Endodermal cell (in vitro differentiated cells): ENCODE measurements at places on chromosomes 7 and 10.

- H3K27me3 ChIP-seq, result no peaks in the 10 kb centered on the region
- H3K36me3 ChIP-seq, result no peaks in the 10 kb centered on the region
- H3K4me1 ChIP-seq, result no peaks in the 10 kb centered on the region
- H3K4me3 ChIP-seq, result no peak overlapping the region
- H3K27ac ChIP-seq, result no peak overlapping the region
- DNase-seq, result no peak
Observed at GRCh38 chr10:130559547-130559880, 423.3 kb downstream of the GLRX3 start.

DNA sequence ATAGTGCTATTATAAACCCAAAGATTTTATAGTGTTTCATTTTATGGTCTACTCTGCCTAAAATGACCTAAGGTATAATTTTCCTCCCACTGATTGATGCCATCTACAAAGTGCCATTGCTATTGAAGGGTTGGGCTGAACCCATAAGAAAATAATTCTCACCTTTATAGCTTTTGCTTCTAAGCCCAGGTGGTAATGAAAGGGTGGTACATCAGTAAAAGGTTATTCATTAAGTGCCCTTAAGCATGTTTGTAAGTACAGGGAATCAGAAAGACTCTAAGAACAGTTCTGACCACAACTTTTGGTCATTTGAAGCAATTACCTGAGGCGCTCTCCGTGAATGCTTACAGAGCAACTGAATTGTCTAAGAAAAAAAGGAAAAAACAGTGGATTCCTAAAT, 1247.3 kb downstream of the NXPH1 start:
- DNase-seq, result no peak
- no peak overlapping the region for H3K27ac ChIP-seq
- H3K4me3 ChIP-seq, result no peak overlapping the region
- no peaks in the 10 kb centered on the region for H3K4me1 ChIP-seq
- H3K27me3 ChIP-seq, result no peaks in the 10 kb centered on the region
- no peaks in the 10 kb centered on the region for H3K36me3 ChIP-seq

GRCh38 chr7:139838876-139839275, 9.8 kb downstream of the TBXAS1 start:
- H3K36me3 ChIP-seq, result no peaks in the 10 kb centered on the region
- H3K27ac ChIP-seq, result peak overlapping the region; percentile 15
- peaks cover 9% of the 10 kb centered on the region for H3K4me1 ChIP-seq
- DNase-seq, result no peak
- H3K4me3 ChIP-seq, result peak overlapping the region; percentile 48

DNA sequence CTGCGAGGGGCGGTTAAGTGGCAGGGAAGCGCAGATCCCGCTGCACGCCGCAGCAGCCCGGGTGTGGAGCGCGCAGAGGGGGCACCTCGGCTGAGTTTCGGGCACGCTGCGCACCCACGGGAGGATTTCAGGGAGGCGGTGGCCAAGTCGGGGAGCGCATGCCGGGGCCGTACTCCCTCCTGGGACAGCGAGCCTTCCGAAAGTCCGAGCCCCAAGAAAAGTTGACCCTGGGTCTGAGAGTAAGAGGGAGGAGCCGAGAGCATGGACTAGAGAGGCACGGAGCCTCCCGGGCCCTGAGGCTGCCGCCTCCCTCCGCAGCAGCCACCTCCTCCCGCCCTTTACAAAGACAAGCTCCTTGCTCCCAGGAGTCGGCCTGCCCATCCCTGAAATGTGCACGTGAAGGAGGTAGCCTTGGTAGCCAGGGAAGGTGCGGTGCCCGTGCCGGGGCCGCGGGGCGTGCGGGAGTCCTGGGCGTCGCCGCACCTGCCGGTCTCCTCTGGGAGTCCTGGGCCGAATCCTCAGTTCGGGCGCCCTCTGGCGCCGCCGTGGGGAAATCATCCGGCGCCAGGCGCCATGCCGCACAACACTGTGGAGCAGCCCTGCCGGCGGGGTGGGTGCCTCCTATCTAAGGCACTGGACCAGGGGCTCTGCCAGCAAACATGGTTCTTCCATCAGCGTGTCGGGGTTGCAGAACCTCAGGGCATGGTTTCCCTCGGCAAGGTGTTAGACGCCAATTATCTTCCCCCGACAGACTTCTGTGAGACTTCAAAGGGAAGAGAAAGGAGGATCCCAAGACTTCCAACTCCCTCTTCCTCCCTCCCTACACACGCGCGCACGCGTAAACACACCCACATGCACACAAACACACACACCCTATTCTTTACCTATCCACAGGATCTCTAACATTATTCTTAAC, 104.0 kb downstream of the TRIL start:
- no peaks in the 10 kb centered on the region for H3K36me3 ChIP-seq
- peaks cover 39% of the 10 kb centered on the region for H3K27me3 ChIP-seq
- DNase-seq, result peak; percentile 97
- H3K4me1 ChIP-seq, result no peaks in the 10 kb centered on the region
- peak overlapping the region; percentile 81 for H3K4me3 ChIP-seq
- H3K27ac ChIP-seq, result no peak overlapping the region

DNA sequence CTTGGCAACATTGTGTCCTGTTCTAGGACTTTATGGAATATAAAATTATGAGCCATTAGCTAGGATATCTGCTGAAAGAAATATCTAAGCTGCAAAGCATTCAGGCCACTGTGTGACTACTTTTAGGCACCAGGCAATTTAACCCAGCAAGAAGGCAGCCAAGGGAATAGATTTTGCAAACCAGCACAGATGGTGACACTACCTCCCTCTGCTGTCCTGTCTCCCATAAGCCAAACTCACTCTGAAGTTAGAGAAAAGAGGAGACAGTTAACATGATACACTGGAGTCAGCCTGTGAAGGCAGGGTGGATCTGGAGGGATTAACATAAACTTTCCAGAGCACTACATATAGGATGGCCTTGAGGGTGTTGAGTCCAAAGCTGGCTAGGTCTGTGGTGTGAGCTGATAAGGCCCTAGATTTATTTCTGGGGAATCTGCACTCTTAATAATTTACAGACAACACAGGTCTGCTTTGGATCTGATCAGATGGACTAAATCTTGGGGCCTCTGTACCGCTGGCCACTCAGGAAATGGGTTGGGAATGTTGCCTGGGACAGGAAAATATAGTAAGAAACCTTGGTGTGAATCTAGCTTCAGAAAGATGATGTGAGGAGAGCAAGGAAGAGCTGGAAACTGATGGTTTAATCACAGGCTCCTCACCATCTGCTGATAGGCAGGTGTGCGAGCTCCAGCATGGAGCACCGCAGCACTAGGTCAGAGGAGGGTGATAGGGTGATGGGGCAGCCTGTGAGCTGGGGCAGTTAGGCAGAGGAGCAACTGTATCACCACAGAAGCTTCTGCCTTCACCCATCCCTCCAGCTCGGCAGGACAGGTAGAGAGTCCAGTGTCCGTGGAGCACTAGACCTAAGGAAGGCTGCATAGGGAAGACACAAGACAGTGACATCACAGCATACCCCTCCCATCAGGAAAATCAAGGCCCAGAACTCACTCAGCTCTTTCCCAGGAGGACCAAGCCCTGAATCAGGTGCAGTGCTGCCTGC, 229.9 kb upstream of the PRSS1 start:
- no peak for DNase-seq
- H3K27me3 ChIP-seq, result no peaks in the 10 kb centered on the region
- no peaks in the 10 kb centered on the region for H3K4me1 ChIP-seq
- no peaks in the 10 kb centered on the region for H3K36me3 ChIP-seq
- H3K4me3 ChIP-seq, result no peak overlapping the region
- H3K27ac ChIP-seq, result no peak overlapping the region

GRCh38 chr10:26441491-26442214, 3.5 kb downstream of the APBB1IP start:
- H3K36me3 ChIP-seq, result no peaks in the 10 kb centered on the region
- H3K4me3 ChIP-seq, result no peak overlapping the region
- no peaks in the 10 kb centered on the region for H3K4me1 ChIP-seq
- no peak for DNase-seq

DNA sequence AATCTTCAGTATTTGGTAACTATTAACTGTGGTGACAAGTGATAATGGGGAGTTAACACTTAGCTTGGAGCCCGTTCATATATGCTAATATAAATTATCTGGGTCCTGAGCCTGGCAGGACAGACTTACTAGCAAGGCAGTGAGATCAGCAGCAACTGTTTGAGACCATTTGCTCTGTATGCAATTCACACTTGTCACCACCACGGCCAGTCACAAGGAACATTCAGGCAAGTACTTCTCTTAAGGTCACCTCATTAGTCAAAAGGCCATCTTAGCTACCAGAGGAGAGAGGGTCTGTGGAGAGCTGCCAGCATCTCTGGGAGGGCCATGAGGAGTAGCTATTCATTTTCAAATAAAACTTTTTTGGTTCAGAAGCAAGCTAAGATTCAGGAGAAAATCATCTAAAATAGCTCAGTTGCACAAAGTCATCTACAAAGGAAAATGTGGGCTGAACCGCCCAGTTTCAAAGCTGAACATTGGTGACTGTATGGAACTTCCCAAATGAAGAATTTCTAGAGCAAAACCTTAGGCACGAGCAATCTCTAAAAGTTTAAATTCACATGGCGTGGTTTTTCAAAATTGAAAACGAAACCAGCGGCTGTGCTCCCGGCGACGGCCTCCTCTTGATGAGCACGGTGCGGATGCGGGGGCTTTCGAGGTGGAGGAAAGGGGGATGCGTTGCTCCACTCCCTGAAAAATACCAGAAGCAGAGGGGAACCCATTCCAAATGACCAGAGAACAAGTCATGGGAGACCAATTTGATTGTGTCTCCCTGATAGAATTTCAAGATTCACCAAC, 233.5 kb upstream of the MGMT start:
- H3K36me3 ChIP-seq, result no peaks in the 10 kb centered on the region
- H3K27ac ChIP-seq, result no peak overlapping the region
- H3K27me3 ChIP-seq, result no peaks in the 10 kb centered on the region
- H3K4me1 ChIP-seq, result no peaks in the 10 kb centered on the region
- no peak for DNase-seq
- no peak overlapping the region for H3K4me3 ChIP-seq

DNA sequence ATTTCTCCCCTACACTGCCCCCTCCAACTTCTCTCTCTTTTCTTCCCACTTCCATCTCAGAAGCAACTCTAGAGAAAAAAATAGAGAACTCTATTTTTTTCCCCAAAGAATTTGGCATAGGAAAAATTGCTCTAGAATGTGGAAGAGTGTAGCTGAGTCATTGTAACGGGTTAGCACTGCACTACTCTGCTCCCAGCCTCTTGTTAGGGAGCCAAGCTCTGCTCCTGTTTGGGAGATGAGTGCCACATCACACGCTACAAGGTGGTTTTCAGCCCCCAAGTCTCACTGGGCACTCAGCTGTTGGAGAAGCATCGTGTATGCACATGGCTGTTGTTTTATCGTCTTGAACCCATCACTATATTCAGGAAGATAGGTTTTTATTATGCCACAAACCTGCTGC, 136.4 kb downstream of the BMPER start:
- H3K27ac ChIP-seq, result no peak overlapping the region
- H3K27me3 ChIP-seq, result no peaks in the 10 kb centered on the region
- H3K4me1 ChIP-seq, result no peaks in the 10 kb centered on the region

- no peaks in the 10 kb centered on the region for H3K27me3 ChIP-seq
- H3K27ac ChIP-seq, result no peak overlapping the region
- H3K36me3 ChIP-seq, result no peaks in the 10 kb centered on the region
- no peaks in the 10 kb centered on the region for H3K4me1 ChIP-seq
- no peak overlapping the region for H3K4me3 ChIP-seq
- DNase-seq, result peak; percentile 72
Observed at GRCh38 chr7:30159698-30160143, 24.9 kb downstream of the MTURN start.

- H3K4me1 ChIP-seq, result peaks cover 9% of the 10 kb centered on the region
- H3K36me3 ChIP-seq, result no peaks in the 10 kb centered on the region
- no peak overlapping the region for H3K27ac ChIP-seq
- H3K27me3 ChIP-seq, result peaks cover 30% of the 10 kb centered on the region
Observed at GRCh38 chr7:28310460-28310848, 101.9 kb upstream of the CREB5 start.

DNA sequence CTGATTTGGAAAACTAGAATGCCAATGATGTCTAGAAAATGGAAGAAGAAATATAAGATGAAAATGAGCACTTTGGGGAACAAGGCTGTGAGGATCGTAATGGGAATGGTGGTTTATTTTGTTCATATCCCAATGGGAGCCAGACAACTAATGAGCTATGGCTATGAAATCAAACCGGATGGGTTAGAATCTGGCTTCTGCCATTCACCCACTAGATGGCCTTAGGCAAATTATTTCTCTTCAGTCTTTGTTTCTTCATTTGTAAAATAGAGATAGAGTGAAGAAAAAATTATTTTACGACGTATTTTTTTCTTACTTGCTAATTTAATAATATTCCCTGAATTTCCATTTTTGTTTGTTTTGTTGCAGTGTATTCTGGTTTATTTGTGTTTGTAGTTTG, 572.1 kb upstream of the IGFBP3 start:
- no peaks in the 10 kb centered on the region for H3K36me3 ChIP-seq
- no peak for DNase-seq
- H3K4me3 ChIP-seq, result no peak overlapping the region

GRCh38 chr10:91162495-91163268, 57.8 kb upstream of the PCGF5 start:
- H3K27me3 ChIP-seq, result peaks cover 84% of the 10 kb centered on the region
- no peak overlapping the region for H3K27ac ChIP-seq
- DNase-seq, result peak; percentile 67

- no peaks in the 10 kb centered on the region for H3K27me3 ChIP-seq
- no peaks in the 10 kb centered on the region for H3K4me1 ChIP-seq
- no peak overlapping the region for H3K27ac ChIP-seq
- no peaks in the 10 kb centered on the region for H3K36me3 ChIP-seq
- no peak for DNase-seq
Observed at GRCh38 chr7:360454-361100, 70.6 kb downstream of the FOXL3 start.

DNA sequence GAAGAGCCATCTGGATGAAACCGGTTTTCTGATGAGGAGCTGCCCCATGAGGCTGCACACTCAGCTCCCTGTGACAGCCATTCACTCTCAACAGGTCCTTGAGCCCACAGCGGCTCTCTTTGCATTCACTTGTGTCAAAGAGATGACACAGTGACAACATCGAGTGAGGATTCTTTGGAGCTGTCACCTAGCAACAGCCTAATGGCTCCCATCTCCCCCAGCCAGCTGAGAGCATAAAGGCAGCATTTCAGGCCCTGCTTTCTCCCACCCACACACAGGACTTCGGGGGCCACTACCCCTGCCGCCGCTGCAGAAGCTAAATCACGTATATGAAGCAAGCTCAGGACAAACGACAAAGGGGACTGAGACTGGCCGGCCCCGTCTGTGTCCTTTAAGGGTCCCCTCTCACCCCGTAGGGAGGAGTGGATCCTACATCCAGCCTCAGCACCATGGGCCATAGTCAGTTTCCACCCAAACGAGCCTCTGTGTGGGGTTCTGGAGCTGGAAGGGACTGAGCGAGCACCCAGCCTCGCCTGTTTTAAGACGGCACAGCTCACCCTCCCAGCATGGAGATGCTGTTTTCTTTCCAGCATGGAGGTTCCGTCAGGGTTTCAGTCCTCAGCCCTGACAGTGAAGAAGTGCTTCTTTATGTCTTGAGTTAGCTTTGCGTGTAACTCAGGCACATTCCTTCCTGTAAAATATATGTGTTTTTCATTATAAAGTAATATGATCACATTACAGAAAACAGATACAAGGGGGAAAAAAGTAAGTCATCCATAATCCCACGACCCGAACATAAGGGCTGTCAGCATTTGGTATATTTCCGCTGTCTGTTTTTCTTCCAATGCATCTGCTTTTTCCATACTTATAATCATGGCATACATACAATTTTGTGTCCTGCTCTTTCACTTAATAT, 4.9 kb downstream of the CPA4 start:
- H3K36me3 ChIP-seq, result no peaks in the 10 kb centered on the region
- H3K27me3 ChIP-seq, result no peaks in the 10 kb centered on the region
- no peak overlapping the region for H3K4me3 ChIP-seq
- no peaks in the 10 kb centered on the region for H3K4me1 ChIP-seq
